Myometrial cell (primary cell): ENCODE measurements at places on chromosomes 3 and 15. TPM values are rescaled to one million over a fixed set of nuclear protein-coding genes. Genes with fewer than 3 reads are reported as not detected.

DPPA2 gene
- not detected in 2 replicates for total RNA-seq

TMEM212 gene
- not detected in 2 replicates for total RNA-seq

AHSG gene
- not detected in 2 replicates for total RNA-seq

MOBP gene
- total RNA-seq = not detected in 2 replicates

ITIH1 gene
- total RNA-seq = not detected in 2 replicates

UBP1 gene
- total RNA-seq = 45.6 and 61.7 TPM in 2 replicates

CPNE9 gene
- total RNA-seq = not detected in 2 replicates
